ENCODE measurements at places on chromosomes 1 and 21.

GRCh38 chr1:27203946-27204345, 30.5 kb upstream of the WDTC1 start:
- DNase-seq = no peak

- DNase-seq = no peak
Observed at GRCh38 chr1:41368366-41368765, 7.1 kb downstream of the FOXO6 start.

GRCh38 chr21:17427831-17428483, 84.9 kb upstream of the CXADR start:
- DNase-seq = no peak

- DNase-seq = no peak
Observed at GRCh38 chr1:37149296-37149695, 115.0 kb upstream of the GRIK3 start.

DNA sequence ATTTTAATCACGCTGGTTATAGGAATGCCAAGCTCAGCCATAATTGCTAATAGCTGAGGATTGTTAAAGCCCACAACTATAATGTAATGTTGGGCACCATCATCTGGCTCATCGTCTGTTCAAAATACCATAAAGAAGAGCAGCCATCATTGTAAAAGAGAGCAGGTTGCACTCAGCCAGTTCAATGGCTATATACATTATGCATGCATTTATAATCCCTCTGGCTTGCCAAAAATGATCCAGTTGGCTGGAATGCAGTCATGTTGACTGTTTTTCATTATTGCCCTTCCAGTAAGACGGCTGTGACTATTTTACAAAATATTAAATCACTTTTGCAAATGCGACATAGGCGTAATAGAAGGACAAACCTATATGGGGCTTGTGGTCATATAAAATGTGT, 85.3 kb downstream of the SPAG17 start:
- no peak for DNase-seq

Data from hypothalamus (tissue), 51 donors.